Motor neuron (in vitro differentiated cells): ENCODE measurements at places on chromosomes 13 and 19.

- ATAC-seq = no peak
Observed at GRCh38 chr13:49560270-49561061, 24.9 kb downstream of the RCBTB1 start.

GRCh38 chr19:34834472-34835061, 61.6 kb upstream of the ZNF599 start:
- no peak for ATAC-seq

DNA sequence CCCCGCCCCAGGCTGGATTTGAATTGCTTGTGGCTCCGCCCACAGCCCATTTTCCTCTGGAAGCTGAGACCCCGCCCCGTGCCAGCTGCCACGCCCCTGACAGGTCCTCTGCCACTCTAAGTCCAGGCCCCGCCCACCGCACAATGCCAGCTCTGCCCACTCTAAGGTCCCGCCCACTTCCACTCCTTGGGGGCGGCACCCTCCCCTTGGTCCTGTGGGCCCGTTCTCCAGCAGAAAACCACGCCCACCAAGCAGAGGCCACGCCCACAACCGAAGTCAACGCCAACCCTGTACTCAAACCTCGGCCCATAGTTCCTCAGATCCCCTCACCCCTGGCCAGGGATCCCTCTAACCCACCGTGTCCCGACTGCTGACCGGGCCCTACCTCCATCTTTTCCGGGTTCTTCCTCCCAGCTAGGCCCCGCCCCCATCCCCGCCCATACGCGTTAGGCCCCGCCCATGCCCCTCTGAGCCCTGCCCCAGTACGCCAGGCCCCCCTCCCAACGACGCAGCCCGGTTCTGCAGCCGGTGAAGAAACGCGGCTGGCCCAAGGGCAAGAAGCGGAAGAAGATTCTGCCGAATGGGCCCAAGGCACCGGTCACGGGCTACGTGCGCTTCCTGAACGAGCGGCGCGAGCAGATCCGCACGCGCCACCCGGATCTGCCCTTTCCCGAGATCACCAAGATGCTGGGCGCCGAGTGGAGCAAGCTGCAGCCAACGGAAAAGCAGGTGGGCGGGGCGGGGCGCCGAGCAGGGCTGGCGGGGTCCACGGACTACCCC, 1.3 kb downstream of the HMG20B start:
- peak; percentile 25 for ATAC-seq

- ATAC-seq = no peak
Observed at GRCh38 chr19:58274771-58275201, 4.0 kb upstream of the ZNF8 start.

GRCh38 chr13:97023117-97023516, 28.8 kb upstream of the OXGR1 start:
- ATAC-seq = no peak

- no peak for ATAC-seq
Observed at GRCh38 chr13:85436029-85436428, 363.2 kb downstream of the SLITRK6 start.

- ATAC-seq = no peak
Observed at GRCh38 chr13:113532156-113532806, 41.8 kb upstream of the DCUN1D2 start.

- no peak for ATAC-seq
Observed at GRCh38 chr19:44190020-44190419, 22.3 kb upstream of the ZNF227 start.

DNA sequence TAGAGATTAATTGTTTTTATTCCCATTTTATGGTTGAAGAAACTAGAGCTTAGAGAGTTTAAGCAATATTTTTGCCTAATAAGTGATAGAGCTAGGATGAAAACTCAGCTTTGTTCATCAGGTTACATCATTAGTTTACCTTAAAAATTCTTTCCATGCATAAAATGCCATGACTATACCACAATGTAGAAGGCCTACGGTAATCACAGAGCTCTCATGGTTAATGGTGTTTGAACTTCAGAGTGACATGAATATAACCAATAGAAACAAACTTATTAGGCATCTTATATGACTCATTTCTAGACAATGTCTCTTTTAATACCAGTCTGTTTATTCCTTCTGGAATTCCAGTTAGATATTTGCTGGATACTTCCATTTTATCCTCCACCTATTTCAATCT, 78.5 kb downstream of the FGF9 start:
- no peak for ATAC-seq

DNA sequence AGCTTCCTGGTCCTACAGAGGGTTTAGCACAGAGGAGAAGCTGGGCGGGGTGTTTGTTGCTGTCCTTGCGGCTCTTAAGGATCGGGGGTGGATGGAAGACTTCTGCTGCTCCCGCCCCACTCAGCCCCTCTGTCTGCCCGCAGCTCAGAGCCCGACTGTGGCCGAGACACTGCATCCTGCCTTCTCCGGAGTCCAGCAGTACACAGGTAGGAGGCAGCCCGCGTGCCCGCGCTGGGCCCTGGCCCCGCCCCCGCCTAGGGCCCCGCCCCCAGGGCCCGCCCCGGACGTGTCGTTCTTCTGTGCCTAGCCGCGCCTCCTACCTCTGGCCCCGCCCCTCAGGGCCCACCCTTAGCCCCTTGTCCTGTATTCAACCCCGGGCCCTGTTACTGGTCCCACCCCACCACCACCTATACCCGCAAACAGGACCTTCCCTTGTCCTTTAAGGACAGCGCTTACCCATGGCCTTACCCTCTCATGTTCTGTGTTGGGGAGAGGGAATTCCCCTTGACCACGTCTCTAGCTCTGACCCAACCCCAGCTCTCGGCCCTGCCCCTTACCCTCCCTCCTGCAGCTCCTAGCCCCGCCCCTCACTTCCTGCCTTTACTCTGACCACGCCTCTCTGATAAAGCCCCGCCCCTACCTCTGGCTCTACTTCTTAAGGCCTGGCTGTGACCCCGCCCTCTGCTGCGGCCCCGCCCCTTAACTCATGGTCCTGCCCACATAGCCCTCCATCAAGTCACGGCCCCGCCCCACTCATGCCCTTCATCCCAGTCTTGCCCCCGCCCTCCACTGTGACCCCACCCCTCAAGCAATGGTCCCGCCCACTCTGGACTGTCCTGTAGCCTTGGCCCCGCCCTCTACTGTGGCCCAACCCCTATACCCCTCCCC, 60.5 kb downstream of the CELF5 start:
- ATAC-seq = peak; percentile 81

- peak; percentile 85 for ATAC-seq
Observed at GRCh38 chr13:18991060-18991459, 190.6 kb downstream of the TUBA3C start.

DNA sequence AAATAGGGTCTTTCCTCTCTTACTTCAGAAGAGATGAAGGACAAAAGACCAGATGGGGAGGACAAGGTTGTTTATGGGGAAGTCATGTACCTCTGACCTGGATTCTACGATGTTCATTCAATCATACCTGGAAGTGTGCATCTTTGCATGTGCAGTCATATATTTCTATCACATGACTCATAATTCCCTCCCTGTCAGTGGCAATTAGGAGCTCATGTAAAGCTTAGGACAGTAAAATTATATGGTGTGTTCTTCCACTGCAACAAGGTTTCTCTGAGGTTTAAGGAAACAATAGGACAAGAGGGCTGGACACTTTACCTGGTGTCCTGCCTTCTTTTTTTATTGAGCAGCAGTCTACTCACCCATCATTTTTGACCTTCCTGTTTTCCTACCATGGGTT, 19.8 kb downstream of the CEACAM7 start:
- no peak for ATAC-seq

GRCh38 chr19:1836458-1837221, 11.6 kb downstream of the REXO1 start:
- no peak for ATAC-seq

GRCh38 chr19:11833541-11833940, 15.0 kb upstream of the ZNF439 start:
- no peak for ATAC-seq

GRCh38 chr19:31334101-31334848, 15.0 kb downstream of the TSHZ3 start:
- ATAC-seq = no peak

DNA sequence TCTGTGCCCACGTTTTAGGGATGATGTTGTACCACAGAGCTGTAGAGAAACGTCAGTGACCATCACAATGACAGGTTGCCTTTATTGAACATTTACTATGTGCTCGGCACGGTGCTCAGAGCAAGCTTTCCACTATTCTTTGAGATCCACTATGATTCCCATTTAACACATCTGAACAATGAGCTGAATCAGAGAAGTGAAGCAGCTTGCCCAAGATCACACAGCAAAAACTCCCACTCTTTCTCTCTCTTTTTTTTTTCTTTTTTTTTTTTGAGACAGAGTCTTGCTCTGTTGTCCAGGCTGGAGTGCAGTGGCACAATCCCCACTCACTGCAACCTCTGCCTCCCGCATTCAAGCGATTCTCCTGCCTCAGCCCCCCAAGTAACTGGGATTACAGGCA, 8.1 kb upstream of the TNFSF9 start:
- no peak for ATAC-seq

GRCh38 chr19:38384209-38385027, 3.4 kb downstream of the GGN start:
- ATAC-seq = no peak

DNA sequence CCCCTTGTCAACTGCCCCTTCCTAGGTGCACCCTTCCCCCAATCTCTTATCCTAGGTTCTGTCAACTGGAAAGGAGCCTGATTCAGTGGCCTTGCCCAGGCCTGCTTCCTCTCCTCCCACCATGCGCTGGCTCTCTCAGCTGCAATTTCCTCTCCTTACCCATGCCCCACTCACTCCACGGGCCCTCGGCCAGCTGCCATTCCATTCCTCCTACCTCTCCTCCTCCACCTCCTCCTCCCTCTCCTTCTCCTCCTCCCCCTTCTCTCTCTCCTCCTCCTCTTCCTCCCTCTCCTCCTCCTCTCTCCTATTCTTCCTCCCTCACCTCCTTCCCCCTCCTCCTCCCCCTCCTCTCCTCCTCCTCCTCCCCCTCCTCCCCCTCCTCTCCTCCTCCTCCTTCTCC, 9.6 kb upstream of the TIMM44 start:
- no peak for ATAC-seq

- peak; percentile 68 for ATAC-seq
Observed at GRCh38 chr19:30883071-30883470, 466.2 kb downstream of the TSHZ3 start.

GRCh38 chr19:31350033-31350692, 927 bp upstream of the TSHZ3 start:
- peak; percentile 20 for ATAC-seq

DNA sequence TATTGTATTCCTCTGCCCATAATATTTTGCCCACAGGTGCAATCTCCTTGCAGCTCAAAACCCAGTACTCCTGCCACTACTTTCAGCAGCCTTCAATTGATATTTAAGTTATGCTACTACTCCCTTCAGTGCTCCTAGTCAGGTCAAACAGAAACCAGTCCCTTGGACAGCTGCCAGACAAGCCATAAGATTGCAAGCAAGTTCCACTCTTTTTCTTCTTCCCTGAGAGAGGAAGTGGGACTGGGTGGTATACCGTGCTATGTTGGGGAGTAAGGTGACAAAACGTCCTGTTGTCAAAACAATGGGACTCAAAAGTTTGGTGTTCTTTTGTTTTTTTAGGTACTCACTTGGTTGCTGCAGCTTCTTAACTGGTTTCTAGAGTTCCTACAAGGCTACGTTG, 63.1 kb upstream of the FRY start:
- no peak for ATAC-seq

GRCh38 chr13:67175836-67176459, 54.2 kb downstream of the PCDH9 start:
- no peak for ATAC-seq

- ATAC-seq = peak; percentile 7
Observed at GRCh38 chr13:109787135-109787954, 962 bp upstream of the IRS2 start.

DNA sequence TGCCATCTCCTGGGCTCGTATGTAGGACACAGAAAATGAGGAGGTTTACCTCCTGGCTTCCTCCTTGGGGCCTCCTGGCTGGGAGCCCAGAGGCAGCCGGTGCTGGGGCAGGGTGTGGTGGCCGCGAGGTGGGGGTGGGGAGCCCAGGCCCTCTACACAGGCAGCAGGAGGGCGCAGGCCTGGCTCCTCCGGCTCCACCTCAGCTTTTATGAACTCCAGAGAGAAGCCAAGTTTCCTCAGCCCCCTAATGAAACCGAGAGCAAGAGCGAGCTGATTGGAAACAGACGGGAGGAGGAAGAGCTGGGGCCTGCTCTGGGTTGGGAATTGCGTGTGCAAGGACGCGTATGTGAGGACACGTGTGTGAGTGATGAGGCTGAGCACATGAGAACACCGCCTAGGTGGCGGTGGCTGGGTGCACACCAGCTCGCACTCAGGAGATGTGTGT, 23.1 kb downstream of the LYL1 start:
- ATAC-seq = peak; percentile 35

- ATAC-seq = no peak
Observed at GRCh38 chr13:43584751-43585150, 202.0 kb downstream of the ENOX1 start.

DNA sequence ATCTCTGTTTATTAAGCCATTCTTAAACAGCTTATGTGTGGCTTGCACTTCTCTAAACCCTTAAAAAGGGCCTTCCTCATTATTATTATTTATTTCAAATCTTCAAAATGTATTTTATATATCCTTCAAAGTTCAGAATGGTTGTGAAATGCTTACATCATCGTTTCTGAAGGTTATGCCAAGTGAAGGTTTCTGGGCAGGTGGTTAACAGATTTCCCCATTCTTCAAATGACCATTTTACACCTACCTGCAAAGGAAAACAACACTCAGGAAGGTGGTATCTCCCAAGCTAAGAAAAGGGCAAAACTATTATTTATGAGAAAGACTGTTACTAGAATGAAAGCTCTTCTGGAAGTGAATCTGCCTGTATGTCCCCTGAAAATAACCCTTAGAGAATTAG, 191.6 kb downstream of the SHISA2 start:
- ATAC-seq = no peak

DNA sequence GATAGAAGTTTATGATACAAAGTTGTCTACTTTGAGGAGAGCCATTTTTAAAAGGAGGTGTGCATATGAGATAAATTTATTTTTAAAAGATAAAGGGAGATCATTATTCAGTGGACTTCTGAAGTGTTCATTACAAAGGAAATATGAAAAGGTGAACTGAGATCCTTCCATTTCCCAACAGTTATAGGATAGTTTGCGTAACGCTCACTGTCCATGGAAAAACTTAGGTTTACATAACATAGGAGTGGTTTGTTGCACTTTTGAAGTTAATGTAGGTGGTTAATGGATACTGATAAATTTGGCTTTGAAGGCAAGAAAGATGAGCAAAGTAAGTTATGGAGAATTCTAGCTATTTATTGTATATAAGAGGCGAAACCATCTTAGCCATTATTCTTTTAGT, 92.5 kb downstream of the WDFY2 start:
- no peak for ATAC-seq

- ATAC-seq = peak; percentile 80
Observed at GRCh38 chr13:73198991-73199411, 140.2 kb downstream of the KLF5 start.

- ATAC-seq = no peak
Observed at GRCh38 chr13:33758113-33758512, 59.8 kb upstream of the RFC3 start.

GRCh38 chr13:77522444-77522843, 13.1 kb upstream of the SCEL start:
- no peak for ATAC-seq
